RPMI8226 (cell line): ENCODE measurements at places on chromosomes 4 and X.

GRCh38 chr4:53233114-53233795 lies 132.6 kb downstream of the SCFD2 start:
- DNase-seq: no peak

- no peak for DNase-seq
Measured at GRCh38 chrX:39877905-39878304, 219.9 kb downstream of the BCOR start.

DNA sequence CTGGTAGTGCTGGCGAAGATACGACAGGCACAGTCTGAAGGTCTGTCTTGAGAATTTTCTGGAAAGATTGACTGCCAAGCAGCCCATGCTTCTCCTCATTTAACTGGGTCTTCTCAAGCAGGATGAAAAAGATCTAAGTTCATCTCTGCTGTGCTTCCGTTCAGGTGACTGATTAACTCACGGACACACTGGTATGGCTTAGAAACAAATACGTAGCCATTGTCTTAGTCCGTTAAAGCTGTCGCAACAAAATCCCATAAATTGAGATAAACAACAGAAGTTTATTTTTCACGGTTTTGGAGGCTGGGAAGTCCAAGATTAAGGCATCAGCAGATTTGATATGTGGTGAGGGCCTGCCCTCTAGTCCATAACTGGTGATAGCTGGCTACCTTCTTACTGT lies 39.5 kb downstream of the SPINK2 start:
- DNase-seq: no peak

GRCh38 chr4:152464030-152464823 lies 71.7 kb downstream of the FBXW7 start:
- no peak for DNase-seq

- DNase-seq: peak; percentile 86
Measured at GRCh38 chr4:3047464-3048286, 26.7 kb downstream of the HTT-AS start.

DNA sequence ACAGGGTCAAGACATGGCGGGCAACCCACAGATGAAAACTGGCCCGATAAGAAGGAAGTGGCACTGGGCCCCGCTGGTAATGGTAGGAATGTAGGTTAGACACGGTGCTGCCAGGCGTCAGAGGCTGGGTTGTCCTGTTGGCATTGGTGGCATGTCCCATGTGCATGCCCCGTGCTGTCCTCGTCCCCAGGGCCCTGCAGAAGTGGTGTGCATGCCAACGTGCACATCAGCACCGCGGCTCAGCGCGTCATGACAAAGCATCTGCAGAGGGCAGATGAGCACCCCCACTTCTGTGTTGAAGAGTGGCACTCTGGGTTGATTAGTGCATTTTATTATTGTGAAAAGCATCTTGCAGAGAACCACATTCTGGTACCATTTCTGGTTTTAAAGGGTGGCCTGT lies 35.6 kb downstream of the NELFA start:
- DNase-seq: no peak

DNA sequence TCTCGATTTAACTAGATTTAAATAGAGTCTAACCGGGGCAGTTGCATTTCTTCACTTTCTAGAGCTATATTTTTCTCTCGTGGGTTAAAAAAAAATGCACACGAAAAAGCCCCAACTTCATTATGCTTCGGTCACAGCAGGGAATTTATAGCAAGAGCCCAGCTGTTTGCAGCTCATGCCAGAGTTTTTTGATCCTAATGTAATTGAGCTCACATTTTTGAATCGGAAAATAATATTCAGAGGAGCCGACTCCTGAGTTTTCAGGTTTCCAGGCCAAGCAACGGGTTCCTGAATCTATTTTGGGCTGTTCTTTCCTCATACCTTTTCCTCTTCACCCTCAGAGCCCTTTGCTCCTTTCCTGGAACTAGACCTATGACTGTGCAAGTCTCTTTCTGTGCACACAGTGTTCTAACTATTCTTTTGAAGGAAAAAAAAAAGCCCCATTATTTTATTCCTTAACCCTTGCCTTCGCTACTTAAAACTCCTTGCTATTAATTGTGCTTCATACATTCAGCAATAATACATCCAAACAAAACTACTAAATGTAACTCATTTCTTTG lies 27.5 kb upstream of the ESX1 start:
- DNase-seq: no peak

GRCh38 chrX:27597508-27597907 lies 7.4 kb downstream of the DCAF8L2 start:
- no peak for DNase-seq

- DNase-seq: no peak
Measured at GRCh38 chr4:65521666-65522065, 148.6 kb downstream of the EPHA5 start.

DNA sequence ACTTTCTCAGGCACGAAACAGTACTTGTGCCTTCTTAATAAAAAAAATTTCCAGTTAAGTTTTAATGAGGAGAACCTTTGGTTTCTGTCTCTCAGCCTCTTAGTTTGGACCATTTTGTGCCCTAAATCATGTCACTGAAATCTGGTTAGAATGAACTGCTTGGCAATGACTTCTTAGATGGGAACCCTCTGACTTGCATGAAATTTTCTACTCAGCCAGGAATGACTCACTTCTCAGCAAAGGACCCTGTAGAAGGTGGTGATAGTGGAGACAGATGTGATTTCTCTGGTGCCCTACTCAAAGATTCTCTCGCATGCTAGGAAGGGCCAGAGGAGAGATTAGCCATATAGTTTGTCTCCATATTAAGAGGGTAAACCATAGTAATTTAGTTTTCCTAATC lies 50.5 kb downstream of the RASL11B start:
- DNase-seq: no peak

GRCh38 chr4:165398570-165398969 lies 19.8 kb downstream of the CPE start:
- peak; percentile 4 for DNase-seq

GRCh38 chr4:76459291-76459723 lies 24.3 kb downstream of the SHROOM3 start:
- DNase-seq: no peak

DNA sequence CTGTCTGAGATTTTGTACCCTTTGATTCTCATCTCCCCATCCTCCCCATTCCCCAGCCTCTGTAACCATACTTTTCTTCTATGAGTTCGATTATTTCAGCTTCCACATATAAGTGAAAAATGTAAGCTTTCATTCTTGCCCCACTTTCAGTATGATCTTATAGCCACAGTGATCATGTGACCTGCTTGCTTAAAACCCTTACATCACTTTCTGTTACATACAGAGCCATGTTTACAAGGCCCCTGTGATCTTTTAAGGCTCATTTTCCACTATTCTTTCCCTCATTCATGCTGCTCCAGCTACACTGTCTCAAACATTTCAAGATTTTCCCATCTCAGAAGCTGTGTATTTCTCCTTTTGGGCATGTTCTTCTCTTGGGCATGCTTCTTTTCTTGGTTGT lies 147.7 kb downstream of the DCK start:
- DNase-seq: no peak

- DNase-seq: no peak
Measured at GRCh38 chr4:82833696-82834313, 35.2 kb upstream of the SCD5 start.

DNA sequence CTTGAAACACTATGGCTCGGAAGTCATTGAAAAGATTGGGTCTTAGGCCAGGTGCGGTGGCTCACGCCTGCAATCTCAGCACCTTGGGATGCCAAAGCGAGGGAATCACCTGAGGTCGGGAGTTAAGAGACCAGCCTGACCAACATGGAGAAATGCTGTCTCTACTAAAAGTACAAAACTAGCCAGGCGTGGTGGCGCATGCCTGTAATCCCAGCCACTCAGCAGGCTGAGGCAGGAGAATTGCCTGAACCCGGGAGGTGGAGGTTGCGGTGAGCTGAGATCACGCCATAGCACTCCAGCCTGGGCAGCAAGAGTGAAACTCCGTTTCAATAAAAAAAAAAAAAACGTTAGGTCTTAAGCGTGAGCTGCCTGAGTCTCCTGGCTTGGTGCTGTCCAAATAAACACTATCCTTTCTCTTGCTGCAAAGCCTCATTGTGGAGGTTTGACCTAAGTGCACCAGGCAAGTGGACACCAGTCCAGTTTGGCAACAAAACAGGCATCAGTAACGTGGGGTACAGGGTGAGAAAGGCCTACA lies 185.9 kb downstream of the DHRSX start:
- no peak for DNase-seq

GRCh38 chr4:150145090-150145945 lies 67.1 kb downstream of the DCLK2 start:
- no peak for DNase-seq
